ENCODE measurements at places on chromosomes 5 and 9.

GRCh38 chr5:133664422-133664821, 52.1 kb upstream of the FSTL4 start:
- DNase-seq, result no peak

DNA sequence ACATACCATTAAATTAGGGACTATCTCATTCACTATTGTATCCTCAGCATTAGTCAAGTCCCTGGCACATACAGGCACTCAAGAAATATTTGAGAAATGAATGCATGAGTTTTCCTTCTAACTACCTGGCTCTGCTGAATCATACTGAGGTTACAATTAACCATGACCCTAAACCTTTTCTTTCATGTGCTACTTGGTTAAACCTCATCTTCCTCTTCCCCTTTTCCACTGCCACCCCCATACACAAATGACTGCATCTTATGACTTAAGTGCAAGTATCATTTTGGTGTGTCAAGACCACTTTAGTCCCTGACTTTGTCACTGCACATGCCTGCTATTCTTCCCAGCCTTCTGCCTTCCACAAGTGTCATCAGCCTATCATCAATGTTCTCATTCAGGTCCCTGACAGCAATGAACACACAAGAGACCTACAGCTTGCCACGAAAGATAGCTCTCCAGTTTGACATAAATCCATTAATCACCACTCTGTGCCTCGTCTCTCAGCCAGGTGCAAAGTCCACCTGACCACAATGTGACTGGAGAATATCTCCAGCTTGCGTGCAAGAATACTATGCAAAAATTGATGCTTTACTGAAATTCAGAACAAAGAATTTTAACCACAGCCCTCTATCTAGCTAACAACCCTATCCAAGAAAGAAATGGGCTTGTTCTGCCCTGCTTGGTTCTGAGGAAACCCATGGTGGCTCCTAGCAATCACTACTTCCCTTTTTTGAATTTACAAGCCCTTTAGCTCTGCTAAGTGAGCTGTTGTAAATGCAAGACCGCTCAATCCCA, 74.5 kb downstream of the MAPKAP1 start:
- DNase-seq, result no peak

DNA sequence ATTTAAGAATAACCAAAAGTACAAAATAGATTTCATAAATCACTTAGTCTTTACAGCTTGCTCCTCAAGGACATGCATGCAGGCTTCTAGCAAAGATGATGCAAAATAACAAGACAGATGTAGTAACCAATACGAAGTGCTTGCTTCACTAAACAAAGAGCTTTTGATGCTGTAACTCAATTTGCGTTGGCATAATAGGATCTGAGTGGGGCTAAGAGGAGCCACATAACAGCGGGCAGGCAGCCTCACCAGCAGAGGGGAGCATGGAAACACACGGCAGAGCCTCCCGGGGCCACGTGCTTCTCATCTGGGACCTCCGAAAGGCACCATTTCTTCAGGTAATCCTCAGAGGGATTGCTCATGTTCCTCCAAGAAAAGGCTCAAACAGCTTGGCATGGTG, 139.7 kb downstream of the C5orf15 start:
- peak; percentile 37 for DNase-seq

- DNase-seq, result no peak
Observed at GRCh38 chr9:35106343-35106730, 3.4 kb upstream of the STOML2 start.

DNA sequence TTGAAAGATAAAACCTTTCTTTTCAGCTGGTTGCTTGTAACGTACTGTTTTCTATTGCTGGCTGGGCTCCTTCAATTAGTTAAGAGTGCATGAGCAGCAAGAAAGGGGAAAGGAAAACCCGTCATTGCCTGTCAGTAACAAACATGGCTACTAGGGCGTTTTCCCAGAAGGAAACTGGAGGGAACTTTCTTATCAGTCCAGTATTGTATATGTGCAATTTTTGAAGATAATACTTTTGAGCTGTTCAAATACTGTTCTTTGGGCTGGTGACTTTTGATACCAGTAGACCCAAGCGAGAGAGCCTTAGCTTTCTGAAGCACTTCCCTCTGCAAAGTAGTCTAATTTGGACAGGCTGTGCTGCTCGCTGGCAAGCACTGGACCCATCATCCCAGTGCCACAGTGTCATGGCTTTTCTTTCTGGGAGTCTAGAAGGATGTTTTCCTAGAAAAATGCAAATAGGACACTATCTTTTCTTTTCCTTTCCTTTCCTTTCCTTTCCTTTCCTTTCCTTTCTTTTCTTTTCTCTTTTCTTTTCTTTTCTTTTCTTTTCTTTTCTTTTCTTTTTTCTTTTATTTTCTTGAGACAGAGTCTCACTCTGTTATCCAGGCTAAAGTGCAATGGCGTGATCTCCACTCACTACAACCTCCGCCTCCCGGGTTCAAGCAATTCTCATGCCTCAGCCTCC, 149.9 kb upstream of the SMIM23 start:
- no peak for DNase-seq

- DNase-seq, result no peak
Observed at GRCh38 chr9:113886933-113887332, 10.8 kb downstream of the ZNF618 start.

- no peak for DNase-seq
Observed at GRCh38 chr9:12544700-12545099, 148.5 kb upstream of the TYRP1 start.

GRCh38 chr5:43065387-43065947, 25.3 kb upstream of the ANXA2R start:
- DNase-seq, result no peak

- DNase-seq, result peak; percentile 100
Observed at GRCh38 chr5:51172903-51173626, 210.2 kb upstream of the ISL1 start.

Measured in NCI-H524 (cell line).